ENCODE measurements at places on chromosomes 2 and 18. TPM values are rescaled to one million over a fixed set of nuclear protein-coding genes. Genes with fewer than 3 reads are reported as not detected.

The ZFP36L2 gene
- 30.4 TPM for total RNA-seq

The MYOM1 gene
- 0.05 TPM for total RNA-seq

The ITGB6 gene
- 1.3 TPM for total RNA-seq

The TFCP2L1 gene
- total RNA-seq: 4.9 TPM

The ATG9A gene
- total RNA-seq: 49.9 TPM

The LCLAT1 gene
- total RNA-seq: 12.9 TPM

The CNRIP1 gene
- total RNA-seq: 1.9 TPM

The SANBR gene
- 13.2 TPM for total RNA-seq

The OR6B2 gene
- total RNA-seq: not detected

The EHD3 gene
- 9.1 TPM for total RNA-seq

The RNF144A gene
- 6.2 TPM for total RNA-seq

The TUBA3E gene
- 0.14 TPM for total RNA-seq

The ERMN gene
- total RNA-seq: not detected

The MAP2 gene
- total RNA-seq: 0.82 TPM

The DSC2 gene
- total RNA-seq: 0.94 TPM

The BOK gene
- 32.1 TPM for total RNA-seq

The CKAP2L gene
- 13.4 TPM for total RNA-seq

The VWC2L gene
- total RNA-seq: not detected

The RUFY4 gene
- total RNA-seq: not detected

The DIPK1C gene
- total RNA-seq: not detected

The ABCG8 gene
- total RNA-seq: not detected

The RAMP1 gene
- 0.32 TPM for total RNA-seq

The CHRNG gene
- not detected for total RNA-seq

The SFTPB gene
- total RNA-seq: 0.13 TPM

The SKA1 gene
- 12.0 TPM for total RNA-seq

The KLHL29 gene
- 3.7 TPM for total RNA-seq

The REG1B gene
- not detected for total RNA-seq

The TMBIM1 gene
- 127 TPM for total RNA-seq

The KLHL30 gene
- total RNA-seq: 0.24 TPM

The GALNT5 gene
- total RNA-seq: 2.8 TPM

The LBH gene
- total RNA-seq: 113 TPM

The CAVIN2 gene
- 19.8 TPM for total RNA-seq

The TSPYL6 gene
- not detected for total RNA-seq

The SPP2 gene
- total RNA-seq: not detected

The NTSR2 gene
- total RNA-seq: not detected

The GMCL1 gene
- 13.4 TPM for total RNA-seq

The ANKRD30BL gene
- total RNA-seq: not detected

The DSG4 gene
- total RNA-seq: not detected

The FLACC1 gene
- 0.18 TPM for total RNA-seq

The THAP4 gene
- total RNA-seq: 79.0 TPM

The POMC gene
- not detected for total RNA-seq

The HOXD12 gene
- total RNA-seq: not detected

The FBLN7 gene
- total RNA-seq: 0.74 TPM

The GPR155 gene
- 0.35 TPM for total RNA-seq

The NFATC1 gene
- total RNA-seq: 7.1 TPM

The ANKRD62 gene
- total RNA-seq: not detected

The RIT2 gene
- not detected for total RNA-seq

Measured in A549 treated with CORT108297 at 1 μM for 4 hours (cell line).